ENCODE measurements at places on chromosomes 7 and 10.

DNA sequence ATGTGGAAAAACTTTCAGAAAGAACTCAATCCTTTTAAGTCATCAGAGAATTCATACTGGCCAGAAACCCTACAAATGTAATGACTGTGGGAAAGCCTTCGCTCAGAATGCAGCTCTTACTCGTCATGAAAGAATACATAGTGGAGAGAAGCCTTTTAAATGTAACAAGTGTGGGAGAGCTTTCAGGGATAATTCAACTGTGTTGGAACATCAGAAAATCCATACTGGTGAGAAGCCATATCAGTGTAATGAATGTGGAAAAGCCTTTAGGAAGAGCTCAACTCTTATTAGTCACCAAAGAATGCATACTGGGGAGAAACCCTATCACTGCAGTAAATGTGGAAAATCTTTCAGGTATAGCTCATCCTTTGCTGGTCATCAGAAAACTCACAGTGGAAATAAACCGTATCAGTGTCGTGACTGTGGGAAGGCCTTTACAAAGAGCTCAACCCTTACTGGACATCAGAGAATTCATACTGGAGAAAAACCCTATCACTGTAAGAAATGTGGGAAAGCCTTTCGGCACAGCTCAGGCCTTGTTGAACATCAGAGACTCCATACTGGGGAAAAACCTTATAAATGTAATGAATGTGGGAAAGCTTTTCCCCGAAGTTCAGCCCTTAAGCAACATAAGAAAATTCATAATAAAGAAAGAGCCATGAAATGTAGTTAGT is 10.6 kb downstream of the ZNF485 start:
- no peak for DNase-seq

GRCh38 chr7:117669818-117670217 is 190.0 kb downstream of the CFTR start:
- DNase-seq = no peak

- DNase-seq = no peak
Observed at GRCh38 chr7:4129481-4130122, 552.5 kb upstream of the FOXK1 start.

DNA sequence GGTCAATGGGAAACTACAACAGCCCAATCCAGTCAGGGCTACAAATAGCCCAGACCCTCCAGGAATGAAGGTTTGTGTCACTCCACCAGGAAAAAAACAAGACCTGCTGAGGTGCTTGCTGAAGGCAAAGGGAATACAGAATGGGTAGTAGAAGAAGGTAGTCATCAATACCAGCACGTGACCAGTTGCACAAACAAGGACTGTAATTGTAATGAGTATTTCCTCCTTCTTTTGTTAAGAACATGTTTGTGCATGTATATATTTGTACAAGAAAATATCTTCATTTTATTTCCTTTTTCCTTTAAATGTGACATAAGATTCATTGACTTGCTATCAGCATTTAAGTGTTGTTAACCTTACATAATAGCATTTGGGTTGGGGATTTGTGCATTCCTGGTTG is 229.3 kb downstream of the IMMP2L start:
- no peak for DNase-seq

DNA sequence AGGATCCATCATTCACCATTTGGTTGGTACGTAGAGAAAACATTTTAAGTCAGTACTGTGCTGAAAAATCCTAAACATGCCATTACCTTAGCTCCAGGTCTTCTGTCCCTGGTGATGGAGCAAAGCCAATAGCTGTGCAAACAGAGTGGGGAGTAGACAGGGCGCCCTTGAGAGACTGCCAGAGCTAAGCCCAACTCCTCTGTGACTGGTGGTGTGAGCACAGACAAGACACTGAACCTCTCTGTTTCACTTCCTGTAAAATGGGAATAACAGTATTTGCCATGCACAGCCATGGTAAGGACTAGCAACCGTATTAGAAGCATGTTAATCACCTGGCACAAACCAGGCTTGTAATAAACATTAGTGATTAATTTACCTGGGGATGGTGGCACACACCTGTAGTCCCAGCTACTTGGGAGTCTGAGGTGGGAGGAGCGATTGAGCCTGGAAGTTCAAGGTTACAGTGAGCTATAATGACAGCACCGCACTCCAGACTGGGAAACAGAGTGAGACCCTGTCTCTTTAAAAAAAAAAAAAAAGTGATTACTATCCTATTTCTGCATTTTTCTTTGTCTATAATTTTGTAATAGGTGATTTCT is 28.7 kb downstream of the LYZL1 start:
- DNase-seq = no peak

GRCh38 chr10:71423250-71423649 is 26.5 kb downstream of the CDH23 start:
- DNase-seq = no peak

GRCh38 chr7:33183504-33183903 is 54.1 kb downstream of the BBS9 start:
- DNase-seq = peak; percentile 38

DNA sequence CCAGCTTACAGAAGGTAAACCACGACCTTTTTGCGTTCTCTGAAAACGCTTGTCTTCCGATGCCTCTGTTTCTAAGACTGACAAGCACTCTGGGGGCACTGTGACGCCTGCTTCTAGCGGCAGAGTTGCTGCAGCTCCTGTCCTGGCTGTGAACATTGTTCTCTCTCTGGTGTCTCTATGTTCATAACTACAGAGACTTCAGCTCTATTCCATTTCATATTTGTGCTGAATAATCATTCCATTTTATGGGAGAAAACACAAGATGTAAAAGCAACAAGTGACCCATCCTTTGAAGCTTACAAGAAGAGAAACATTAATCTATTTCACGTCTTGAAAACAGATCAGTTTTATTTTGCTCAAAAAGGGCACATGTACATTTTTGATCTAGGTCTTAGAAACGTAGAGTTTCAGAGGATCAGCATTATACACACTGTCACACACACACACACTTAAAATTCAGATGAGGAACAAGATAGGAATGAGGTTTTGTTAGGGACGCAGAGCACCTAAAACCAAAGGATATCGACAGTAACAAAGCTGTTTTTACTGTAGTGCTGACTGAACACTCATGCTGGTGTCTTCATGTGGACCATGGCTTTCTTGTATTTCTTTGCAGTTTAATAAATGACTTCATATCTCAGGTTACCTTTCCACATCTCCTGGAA is 3.0 kb downstream of the IKZF1 start:
- DNase-seq = no peak

DNA sequence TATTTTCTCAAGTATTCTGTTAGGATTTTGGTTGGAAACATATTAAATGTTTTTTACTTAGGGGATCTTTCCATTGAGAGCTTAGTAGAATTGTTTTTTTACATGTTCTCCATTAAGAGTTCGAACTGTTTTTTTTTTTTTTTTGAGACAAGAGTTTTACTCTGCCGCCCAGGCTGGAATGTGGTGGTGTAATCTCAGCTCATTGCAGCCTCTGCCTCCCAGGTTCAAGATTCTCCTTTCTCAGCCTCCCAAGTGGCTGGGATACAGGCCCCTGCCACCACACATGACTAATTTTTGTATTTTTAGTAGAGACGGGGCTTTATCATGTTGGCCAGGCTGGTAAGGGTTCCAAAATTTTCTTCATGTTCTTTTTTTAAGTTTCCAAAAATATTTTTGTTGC is 33.2 kb downstream of the MPLKIP start:
- DNase-seq = no peak

DNA sequence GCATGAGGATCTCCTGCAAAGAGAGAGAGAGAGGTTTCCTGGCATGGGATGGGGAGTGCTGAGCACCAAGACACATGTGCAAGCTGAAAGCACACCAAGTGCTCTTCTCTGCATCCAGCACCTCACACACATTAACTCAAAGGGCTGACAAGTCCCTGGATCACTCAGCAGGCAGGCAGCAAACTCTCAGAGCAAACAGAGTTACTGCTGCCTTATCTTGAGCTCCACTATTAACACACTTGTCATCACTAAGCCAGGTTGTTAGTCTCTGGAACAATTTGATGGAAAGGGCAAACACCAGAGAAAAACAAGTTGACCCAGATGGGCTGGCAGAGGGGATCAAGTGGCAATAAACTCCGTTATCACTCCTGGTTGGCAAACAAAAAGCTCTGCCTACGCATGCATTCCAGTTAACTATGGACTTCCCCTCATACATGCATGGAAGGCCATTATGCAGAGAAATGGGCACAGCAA is 349.9 kb downstream of the KCNMA1 start:
- DNase-seq = no peak

GRCh38 chr10:104199567-104199966 is 32.6 kb downstream of the CFAP43 start:
- no peak for DNase-seq

- DNase-seq = no peak
Observed at GRCh38 chr10:30231071-30231652, 117.9 kb downstream of the MTPAP start.

DNA sequence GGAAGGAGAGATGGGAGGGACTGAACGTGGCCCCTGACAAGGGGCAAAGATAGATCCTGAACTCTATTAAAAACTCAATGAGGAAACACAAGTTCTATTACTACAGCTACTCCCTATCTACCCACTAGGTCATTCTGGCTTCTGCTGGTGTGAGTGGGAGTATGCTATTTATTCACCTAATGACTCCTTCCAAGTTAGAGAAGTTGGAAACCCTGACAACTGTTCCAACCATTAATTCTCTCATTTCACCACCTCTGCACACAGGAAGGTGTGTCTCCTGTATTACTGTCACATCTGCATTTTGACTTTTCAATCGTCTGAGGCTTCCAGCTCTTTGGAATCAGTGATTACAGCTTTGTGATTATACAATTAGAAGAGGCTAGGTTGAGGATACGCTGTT is 169.4 kb upstream of the ADO start:
- DNase-seq = no peak

GRCh38 chr10:95847007-95847406 is 60.8 kb upstream of the CC2D2B start:
- DNase-seq = no peak

GRCh38 chr10:8211631-8212030 is 157.1 kb downstream of the GATA3 start:
- no peak for DNase-seq

DNA sequence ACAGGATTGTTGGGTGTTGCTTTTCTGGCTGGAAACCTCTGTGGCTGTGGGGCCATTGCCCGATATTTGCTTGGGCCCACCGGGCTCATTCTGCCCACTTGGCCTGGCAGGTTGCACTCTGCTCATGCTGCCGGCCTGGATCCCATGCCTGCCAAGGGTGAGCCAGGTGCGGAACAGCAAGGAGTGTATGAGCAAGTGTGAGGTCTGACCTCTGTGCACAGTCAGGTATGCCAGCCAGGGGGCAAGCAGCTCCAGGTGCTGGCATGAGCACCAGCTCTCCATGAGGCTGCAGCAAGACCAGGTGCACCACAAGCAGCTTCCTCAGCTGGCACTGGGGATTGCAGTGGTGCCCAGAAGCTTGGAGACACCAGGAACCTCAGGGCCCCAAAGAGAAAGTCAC is 65.4 kb upstream of the KIF5B start:
- DNase-seq = no peak

GRCh38 chr7:16586081-16586874 is 59.3 kb downstream of the ANKMY2 start:
- no peak for DNase-seq

DNA sequence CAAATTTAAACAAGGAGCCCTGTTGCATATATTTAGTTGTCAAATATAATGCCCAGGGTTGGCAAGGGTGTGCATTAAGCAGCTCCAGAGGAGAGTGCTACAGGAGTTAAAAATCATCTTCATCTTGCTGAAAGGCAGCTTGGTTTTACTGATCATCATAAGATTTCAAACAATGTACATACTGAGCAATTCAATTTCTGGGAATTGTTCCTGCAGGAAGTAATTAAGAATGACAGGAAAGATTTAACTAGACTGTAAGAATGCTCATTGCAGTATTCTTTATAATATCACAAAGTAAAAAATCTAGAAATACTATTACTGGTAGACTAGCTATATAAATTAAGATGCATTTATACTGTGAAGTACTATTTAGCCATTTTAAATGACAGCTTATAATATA is 153.6 kb downstream of the DYNC1I1 start:
- no peak for DNase-seq

DNA sequence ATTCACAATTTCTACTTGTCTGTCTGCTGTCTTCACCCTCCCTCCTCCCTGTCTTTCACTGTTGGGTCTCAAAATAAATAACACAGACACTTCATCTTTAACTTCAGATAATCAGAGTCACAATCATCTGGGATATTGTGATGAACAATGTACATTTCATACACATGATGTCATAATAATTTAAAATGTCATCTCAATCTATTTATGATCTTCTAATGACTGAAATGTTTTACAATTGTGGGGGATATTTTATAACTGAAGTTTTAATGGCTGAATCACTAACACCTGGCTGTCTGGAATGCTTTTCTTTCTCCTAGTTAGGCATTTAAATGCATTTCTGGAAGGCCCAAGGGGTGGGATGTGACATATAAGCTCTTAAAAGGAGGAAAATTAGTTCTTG is 859.8 kb downstream of the LRMDA start:
- no peak for DNase-seq

Data from adipocyte (in vitro differentiated cells).